ENCODE measurements at places on chromosomes 5 and 9.

DNA sequence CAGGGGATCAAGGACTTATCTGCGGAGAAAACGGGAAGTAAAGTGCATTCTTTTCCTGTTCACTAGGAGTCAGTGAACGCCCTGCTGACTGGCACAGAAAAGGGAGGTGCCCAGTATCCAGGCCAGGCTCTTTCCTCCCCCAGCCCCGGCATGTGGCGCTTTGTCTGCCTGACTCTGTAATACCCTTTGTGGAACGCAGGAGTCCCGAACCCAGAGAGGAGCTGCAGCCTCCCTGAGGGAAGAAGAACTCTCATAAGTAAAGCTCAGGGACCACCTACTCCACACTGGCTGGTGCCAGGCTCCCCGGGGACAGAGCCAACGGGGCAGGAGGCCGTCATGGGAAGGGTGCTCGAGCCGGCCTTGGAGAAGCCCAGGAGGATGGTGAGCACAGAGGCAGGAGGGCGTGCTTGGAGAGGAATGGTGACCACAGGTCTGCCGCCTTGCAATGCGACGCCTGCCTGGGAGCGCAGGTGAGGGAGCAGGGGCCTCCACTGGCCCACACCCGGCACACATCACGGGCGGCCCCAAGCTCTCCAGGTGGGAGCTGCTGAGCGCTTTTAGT lies 31.5 kb downstream of the VAV2 start:
- DNase-seq = no peak

DNA sequence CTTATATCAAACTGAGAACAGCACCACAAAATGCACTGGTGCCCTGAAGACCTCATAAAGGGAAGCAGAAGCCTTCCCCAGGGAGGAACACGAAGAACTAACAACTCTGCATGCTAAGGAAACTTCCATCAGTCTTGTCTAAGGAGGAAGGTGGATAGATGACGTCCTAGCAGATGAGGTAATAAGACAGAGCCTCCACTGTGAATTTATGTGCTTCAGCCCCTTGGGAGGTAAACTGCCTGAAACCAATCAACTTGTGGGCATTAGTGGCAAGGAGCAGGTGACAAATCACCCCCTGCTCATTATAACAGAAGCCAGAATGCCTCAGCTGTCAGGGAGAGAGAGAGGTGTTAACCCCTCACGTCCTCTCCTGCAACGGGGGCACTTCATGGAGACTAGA lies 48.9 kb upstream of the SPIN1 start:
- no peak for DNase-seq

GRCh38 chr5:589173-589572 lies 23.0 kb upstream of the CEP72 start:
- no peak for DNase-seq

GRCh38 chr5:36720688-36721087 lies 114.3 kb downstream of the SLC1A3 start:
- no peak for DNase-seq

DNA sequence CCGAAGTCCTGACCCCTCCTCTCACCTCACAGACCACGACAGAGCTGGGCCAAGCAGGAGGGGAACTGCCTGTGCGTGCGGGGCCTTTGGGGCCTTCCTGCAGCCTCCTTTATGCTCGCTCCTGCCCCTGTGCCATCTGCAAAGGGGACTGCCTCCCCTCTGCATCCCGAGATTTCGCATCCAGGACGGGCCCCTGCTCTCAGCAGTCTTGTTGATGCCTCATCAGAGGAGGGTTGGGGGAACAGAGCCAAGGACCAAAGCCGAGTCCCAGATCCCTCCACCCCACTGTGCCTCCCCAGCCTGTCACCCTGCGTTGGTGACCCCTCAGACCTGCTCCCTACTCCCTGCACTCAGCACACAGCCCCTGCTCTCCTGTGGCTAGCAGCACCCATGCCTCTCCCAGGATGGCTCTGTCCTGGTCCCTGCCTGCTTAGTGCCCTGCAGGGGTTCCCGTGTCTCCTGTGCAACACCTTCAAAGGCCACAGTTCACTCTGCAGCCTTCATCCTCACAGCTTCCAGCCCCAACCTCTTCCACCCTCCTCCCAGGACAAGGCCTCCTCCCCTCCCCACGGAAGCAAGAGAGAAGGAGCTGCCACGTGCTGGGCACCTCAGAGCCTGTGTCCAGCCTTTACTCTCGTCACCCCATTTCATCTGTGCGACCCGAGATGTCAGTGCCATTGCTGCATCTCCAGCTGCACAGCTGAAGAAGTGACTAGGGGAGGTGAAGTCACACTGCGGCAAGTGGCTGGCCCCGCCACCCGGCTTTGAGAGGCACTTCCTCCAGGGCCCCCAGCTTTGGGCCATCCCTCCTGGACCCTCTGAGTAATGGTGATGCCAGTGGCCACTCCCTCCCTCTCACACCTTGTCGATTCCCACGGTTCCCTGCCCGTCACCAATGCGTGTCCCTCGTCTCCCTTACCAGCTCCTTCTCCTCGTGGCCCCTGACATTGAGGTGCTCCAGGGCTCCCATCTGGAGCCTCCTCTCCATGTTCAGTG lies 62.6 kb upstream of the LRRTM2 start:
- no peak for DNase-seq

GRCh38 chr5:14357851-14358250 lies 214.7 kb downstream of the TRIO start:
- no peak for DNase-seq
